ENCODE measurements at places on chromosomes 3 and 15.

GRCh38 chr3:157410945-157411344 lies 25.7 kb upstream of the PTX3 start:
- no peak for DNase-seq

- no peak for DNase-seq
Observed at GRCh38 chr15:95013381-95013780, 782.0 kb downstream of the MCTP2 start.

DNA sequence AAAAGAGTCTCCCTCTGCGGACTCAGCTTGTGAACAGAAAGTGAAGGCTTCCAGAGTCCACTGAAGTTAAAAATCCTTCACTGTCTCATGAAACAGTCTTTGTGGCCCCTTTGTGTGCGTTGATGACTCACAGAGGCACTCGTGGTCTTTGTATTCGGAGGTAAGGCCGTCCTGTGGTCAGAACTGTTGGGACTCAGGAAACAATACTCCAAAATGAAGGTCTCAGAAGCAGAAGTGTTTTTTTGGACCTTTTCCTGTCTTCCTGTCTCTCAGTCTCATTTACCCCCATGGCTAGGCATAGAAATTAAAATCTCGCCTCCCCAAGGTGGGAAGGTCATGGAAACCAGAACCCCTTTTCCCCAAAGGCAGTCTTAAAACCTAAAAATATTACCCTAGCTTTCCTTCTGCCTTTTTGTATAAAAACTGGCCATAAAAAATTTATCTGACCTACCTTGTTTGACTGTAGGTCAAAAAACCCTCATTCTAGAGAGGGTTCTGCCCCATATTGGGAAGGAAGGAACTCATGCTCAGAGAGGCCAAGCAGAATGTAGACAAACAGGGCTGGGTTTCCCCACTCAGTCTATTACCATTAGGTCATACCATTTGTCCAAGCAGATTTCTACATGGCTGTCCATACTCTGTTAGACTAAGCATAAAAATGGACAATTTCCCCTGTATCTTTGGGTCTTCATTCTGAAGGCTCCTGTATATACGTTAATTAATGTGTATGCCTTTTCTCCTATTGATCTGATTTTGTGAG lies 19.1 kb upstream of the EPB42 start:
- DNase-seq, result no peak

DNA sequence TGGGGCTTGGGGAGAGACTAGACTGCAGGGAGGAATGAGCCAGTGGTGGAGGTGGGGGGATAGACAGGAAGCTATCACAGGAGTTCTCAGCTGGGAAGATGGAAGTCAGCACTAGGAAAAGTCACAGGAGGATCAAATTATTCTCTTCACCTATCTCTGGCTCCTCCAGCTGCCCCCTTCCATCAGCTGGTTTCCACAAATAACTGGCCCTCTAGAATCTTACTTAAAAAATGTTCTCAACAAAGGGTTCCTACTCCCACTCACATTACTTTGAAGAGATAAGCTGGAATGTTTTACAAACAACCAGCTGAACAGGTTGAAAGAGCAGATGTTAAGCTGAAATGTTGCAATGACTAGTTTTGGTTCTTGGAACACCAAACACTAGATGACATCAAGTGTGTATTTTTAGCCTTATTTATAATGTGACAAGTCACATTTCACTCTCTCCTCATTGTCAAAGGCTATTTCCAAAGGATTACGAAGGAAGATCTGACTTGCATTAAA lies 102.7 kb upstream of the AADACL2 start:
- DNase-seq, result no peak

GRCh38 chr3:188915127-188915526 lies 256.6 kb upstream of the TPRG1 start:
- DNase-seq, result no peak

DNA sequence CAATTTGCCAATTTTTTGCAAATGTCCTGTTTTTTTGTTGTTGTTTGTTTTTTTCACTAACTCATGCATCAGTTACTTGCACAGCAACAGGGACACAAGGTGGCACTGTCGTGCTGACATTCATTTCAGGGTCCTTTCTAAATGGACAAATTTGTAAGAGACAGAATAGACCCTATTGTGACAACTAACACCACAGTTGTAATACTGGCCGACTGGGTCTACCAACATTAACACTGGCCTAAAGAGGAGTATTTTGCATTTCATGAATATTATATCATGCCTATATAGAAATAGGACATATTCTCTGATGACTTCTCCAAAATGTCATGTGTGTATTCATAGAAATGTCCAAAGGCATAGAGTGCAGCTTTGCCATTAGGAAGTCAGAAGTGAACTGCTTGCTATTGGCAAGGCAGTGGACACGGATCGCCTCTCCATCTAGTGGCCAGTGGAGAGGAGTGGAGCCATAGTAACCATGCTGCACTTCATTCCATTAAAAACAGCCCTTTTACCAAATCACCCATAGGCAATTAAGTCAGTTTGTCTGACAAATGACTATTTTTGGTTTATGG lies 54.8 kb downstream of the ZBTB20 start:
- peak; percentile 19 for DNase-seq

DNA sequence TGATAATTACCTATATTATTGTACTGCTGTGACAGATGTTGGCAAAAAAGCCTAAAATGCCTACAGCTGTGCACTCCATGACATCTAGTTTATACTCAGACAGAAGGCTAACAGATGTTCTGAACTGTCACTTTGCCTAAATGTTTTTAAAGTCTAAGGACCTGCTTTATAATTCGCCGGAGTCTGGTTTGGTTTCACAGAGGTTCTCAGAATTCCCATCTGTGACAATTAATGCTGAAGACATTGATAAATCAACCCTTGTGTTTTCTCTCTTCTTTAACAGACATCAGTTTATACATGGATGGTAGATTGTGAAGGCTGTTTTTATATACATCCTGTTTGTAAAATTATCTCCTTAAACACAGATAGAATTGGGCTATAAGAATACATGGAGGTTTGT lies 19.8 kb upstream of the SOX2 start:
- no peak for DNase-seq

DNA sequence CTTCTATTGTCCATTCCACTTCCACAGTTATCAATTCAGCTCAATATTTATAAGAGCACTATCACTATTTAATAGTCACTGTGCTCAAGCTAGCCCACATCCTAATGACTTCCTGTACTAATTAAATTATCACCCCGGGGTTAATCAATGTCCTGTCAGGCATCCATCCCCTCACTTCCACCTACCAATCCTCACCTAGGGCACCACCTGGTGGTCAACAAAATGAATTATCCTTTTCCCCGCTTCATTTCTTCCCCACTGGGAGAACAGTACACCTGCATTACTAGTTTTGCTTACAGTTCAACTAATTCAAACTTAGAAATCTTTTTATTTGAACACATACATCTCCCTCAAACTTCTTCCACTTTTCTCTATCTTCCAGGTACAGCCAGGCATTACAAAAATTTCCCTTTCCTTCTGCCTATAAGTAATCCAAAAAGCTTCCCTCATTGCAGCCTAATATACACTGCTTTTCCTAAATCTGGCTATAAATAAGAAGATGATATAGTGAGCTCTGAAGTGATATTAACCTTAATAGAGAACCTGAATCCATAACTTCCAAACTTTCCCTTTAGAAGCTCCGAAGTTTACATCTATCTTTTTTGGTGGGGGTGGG lies 68.5 kb downstream of the TMCC1 start:
- no peak for DNase-seq

DNA sequence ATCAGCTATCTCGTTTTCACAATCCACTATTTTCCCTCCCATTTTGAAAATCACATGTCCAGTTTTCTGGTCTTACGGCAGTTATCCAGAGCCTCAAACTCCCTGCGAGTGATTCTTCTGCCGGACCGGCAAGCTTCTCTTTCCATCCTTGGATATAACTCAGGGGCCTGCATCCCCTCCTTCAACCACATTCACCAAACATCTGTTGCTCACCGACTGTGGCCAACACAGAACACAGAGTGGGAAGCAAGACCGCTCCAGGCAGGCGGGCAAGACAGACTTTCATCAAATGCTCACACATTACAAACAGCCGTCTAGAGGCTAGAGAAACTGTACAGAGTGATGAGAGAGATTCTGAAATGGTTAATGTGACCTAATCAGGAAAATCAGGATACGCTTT lies 7.6 kb upstream of the SLC12A8 start:
- DNase-seq, result no peak

DNA sequence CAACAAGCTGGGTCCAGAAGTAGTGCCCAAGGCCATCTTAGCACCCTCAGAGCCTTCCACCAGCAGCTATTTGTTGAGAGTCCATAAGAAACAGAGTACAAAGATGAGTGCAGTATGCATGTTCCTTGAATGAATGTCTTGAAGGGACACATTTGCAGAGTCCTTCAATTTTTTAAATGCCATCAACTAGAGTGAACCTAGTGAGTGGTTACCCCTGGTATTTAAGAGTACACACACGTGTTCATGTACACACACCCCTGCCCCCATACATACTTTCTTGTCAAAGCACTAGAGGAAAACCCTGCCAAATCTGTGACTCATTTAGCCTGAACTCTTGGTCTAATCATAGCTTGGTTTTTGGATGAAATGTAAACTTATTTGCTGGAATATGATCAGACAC lies 84.5 kb upstream of the GALNT15 start:
- no peak for DNase-seq

GRCh38 chr3:124837065-124837464 lies 50.1 kb downstream of the ITGB5 start:
- no peak for DNase-seq

DNA sequence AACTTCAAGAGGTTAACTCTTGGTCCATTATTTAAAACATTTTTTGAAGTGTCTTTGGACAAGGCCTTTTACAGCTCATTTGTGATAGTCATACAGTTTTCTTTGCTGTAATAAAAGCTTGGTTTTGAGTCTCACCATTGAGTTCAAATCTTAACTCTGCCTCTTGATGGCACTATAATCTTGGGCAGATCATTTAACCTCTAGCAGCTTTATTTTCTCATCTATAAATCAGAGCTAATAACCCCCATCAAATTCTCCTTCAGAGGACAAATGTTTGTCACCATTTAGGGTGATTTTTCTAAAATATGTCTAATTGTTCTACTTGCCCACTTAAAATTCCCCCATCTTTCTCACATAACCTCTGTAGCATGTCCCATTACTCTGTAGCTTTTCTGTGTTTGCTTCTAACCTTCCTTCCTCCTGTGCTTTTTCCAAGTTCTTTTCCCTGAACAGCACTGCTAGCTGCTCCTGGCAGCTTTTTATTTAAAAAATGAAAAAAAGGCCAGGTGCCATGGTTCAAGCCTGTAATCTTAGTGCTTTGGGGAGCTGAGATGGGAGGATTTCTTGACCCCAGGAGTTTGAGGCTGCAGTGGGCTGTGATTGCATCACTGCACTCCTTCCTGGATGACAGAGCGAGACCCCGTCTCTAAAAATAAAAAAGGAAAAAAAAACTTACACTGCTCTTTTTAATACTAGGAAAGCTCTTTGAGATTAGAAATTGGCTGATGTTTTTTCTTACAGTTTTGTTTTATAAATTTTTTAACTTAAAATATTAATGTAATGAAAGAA lies 28.5 kb downstream of the UBE2E1 start:
- no peak for DNase-seq

GRCh38 chr3:180820400-180820799 lies 92.1 kb upstream of the FXR1 start:
- no peak for DNase-seq

DNA sequence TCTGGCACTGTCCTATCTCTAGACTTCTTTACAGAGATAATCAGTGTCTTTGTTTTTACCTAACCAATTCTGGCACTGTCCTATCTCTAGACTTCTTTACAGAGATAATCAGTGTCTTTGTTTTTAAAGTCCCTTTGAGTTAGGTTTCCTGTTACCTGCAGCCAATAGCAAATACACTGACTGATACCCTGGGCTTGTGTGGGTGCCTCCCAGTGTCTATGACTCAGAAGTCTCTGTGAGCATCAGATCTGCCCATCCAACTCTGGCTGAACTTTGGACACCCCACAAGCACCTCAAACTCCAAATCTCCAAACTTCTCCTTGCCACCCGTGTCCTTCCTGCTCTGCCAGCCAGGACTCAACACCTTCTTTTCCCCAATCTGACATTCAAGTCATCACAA lies 30.4 kb downstream of the SLC41A3 start:
- DNase-seq, result no peak

GRCh38 chr15:78216276-78217104 lies 17.9 kb downstream of the ACSBG1 start:
- DNase-seq, result no peak

DNA sequence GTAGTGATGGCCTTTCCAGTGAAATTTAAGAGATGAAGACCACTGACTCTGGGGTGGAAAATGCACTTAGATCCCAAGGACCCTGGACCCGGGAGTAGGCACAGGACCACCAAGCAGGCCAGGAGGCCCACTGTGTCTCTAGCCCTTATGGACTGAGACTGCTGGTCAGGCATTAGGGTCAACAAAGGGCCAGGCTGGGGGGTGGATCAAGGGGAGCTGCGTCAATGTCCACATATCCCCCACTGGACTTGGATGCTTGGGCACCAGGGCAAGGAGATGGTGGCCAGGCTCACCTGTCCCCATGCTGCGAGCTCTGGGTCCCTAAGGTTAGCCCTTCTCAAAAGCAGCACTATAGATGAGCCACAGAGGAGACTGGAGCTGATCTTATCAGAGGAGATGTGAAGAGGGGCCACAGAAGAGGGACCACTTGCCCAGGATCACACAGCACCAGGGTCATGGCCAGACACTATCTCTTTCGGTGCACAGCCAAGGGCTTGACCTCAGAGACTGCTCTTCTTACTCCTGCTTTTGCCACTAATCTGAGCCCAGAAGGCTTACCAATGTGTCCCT lies 14.7 kb downstream of the RAB6B start:
- DNase-seq, result no peak

- DNase-seq, result no peak
Observed at GRCh38 chr3:141429371-141430035, 57.3 kb upstream of the RASA2 start.

DNA sequence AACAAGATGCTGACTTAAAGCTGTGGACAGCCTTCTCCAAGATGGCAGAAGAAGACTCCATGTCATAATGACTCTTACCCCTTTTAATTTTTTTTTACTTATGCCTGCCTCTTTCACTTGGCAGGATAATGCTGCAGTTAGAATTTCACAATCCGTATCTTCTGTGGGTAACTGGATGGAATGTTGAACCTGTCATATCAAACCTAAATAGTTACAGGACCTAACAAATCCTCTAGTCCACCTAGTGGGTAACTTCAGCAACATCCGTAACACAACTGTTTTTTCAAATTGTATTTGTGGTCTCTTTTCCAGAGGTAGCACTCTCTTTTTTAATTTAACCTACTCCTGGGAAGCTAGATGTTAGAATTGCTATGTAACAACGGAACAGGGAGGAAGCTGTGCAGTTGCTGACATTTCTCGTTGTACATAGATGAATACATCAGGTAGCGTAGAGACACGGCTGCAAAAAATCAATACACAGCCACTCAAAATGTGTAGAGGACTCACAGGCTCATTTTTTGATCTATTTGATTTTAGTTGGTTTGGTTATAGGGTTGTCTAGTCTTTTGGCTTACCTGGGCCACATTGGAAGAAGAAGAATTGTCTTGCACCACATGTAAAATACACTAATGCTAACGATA lies 43.9 kb upstream of the TRPM1 start:
- DNase-seq, result no peak

DNA sequence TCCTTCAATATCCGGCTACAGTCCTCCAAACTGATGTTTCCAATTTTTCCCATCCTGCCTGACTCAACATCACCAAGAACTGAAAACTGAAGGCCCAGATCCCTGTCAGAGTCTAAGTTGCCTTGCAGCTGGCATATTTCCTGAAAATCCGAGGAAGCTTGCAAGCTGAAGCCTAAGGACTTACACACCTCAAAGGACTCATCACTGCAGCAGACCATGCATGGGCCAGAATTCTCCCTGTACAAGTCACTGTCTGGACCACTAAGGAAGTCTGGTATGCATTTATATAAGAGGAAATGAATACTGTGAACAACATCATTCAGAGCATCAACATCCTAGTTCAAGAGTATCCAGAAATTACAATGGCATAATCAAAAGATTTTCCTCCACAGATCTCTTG lies 548.8 kb upstream of the MDFIC2 start:
- DNase-seq, result no peak

Data from activated CD8-positive, alpha-beta memory T cell treated with anti-CD3 and anti-CD28 coated beads for 4 hours (primary cell).